Renal cortical epithelial cell (primary cell): ENCODE measurements at places on chromosomes 12 and 14. TPM values are rescaled to one million over a fixed set of nuclear protein-coding genes. Genes with fewer than 3 reads are reported as not detected.

DNA sequence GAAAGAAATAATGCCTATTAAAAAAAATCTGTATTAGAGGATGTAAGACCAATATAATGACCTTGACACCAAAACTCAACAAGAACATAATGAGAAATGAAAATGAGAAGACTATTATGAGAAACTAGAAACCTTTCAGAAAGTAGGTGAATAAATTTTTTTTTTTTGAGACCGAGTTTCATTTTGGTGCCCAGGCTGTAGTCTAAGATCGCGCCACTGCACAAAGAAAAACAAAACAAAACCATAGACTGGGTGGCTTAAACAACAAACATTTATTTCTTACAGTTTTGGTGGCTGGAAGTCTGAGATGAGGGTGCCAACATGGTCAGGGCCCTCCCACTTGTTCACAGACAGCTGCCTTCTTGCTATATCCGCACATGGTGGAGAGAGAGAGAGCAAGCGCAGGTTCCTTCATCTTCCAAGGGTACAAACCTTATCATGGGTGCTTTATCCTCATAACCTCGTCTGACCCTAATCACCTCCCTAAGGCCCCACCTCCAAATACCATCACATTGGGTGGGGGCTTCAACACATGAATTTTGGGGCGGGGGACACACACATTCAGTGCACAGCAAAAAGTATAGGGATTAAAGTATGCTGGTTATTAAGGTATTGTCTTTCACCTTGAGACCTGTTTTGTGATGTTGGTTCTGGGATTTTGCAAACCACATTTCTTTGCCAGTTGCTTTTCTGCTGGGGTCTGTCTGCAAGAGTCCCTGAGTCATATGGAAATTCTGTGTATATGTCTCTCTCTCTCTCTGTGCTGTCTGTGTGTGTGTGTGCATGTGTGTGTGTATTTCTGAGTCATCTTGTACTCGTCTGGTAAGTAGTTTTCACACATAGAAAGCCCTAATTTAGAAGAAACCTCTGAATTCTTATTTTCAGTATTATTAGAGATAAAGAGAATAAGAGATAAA lies 26.2 kb downstream of the ZCRB1 start:
- peak; percentile 52 for DNase-seq

GRCh38 chr12:11949738-11950411 lies 120.9 kb upstream of the BCL2L14 start:
- no peak for DNase-seq

GRCh38 chr12:4443616-4444015 lies 2.0 kb downstream of the FGF6 start:
- DNase-seq = no peak

The RD3L gene
- total RNA-seq = not detected in 2 replicates

- peak; percentile 16 for DNase-seq
Observed at GRCh38 chr12:106883426-106883825, 72.3 kb upstream of the TMEM263 start.

GRCh38 chr12:54005853-54006558 lies 2.8 kb upstream of the HOXC8 start:
- DNase-seq = no peak

DNA sequence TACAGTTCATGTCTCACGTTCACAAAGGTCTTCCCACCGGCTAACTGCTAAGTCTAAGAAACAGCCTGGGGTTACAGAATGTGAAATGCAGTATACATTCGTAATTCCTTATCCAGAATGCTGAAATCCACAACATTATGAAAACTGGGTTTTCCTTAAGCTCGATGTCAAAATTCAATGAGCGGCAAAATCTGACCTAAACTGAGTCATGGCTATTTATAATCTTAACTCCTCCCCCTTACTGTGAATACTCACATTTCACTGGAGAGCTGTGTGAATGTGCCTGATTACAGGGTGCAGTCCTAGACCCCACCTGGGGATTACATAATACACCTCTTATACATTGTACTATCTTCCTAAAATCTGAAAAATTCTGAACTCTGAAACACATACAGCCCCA lies 35.3 kb downstream of the STX2 start:
- no peak for DNase-seq

The SPRYD3 gene
- total RNA-seq = 13.9 and 30.6 TPM in 2 replicates

GRCh38 chr14:42110167-42110566 lies 503.5 kb downstream of the LRFN5 start:
- peak; percentile 10 for DNase-seq

GRCh38 chr12:69052613-69053408 lies 119.8 kb upstream of the CPM start:
- DNase-seq = peak; percentile 99

- no peak for DNase-seq
Observed at GRCh38 chr12:106696681-106697417, 77.6 kb upstream of the RIC8B start.

GRCh38 chr14:104654119-104654518 lies 35.3 kb upstream of the INF2 start:
- DNase-seq = no peak

The ADSS1 gene
- 0.87 and 2.8 TPM in 2 replicates for total RNA-seq

- DNase-seq = no peak
Observed at GRCh38 chr12:1403417-1403816, 191.0 kb downstream of the FBXL14 start.

DNA sequence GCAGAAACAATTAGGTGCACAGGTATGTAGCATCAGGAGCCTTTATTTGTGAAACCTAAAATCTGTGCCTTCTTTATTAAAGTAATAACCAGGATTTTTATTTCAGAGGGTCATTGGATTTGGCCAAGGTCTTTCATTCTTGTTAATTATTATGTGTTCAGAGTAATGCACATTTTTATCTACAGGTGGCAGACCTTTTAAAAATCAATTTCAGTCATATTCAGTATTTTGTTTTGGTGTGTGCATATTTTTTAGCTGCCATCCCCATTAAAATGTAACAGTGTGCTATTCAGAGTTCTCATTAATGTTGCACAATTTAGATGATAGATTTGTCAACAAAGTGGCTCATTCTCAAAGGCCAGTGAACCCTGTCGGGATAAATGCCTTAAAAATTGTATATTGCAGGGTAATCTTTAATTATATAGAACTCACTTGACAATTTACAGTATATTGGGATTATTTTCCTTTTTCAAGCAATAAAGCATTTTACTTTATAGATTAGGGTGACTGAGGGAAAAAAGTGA lies 319.3 kb upstream of the SOX5 start:
- DNase-seq = peak; percentile 9

DNA sequence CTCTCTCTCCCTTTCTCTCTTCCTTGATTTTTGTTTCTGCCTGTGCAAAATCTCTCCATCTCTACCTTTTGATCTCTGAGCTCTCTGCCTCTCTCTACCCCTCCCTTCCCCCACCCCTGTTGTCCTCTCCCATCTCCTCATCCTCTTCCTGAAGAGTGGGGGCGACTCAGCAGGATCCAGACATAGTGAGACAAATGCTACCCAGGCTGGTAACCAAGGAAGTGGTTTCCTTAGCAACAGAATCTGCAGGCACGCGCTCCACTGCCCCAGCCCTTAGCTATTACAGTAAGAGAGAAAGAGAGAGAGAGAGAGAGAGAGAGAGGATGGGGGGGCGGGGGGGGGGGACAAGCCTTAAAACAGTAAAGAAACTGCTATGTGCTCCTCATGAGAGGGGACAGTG lies 85.6 kb downstream of the CMKLR1 start:
- no peak for DNase-seq

The SYNDIG1L gene
- not detected in 2 replicates for total RNA-seq

DNA sequence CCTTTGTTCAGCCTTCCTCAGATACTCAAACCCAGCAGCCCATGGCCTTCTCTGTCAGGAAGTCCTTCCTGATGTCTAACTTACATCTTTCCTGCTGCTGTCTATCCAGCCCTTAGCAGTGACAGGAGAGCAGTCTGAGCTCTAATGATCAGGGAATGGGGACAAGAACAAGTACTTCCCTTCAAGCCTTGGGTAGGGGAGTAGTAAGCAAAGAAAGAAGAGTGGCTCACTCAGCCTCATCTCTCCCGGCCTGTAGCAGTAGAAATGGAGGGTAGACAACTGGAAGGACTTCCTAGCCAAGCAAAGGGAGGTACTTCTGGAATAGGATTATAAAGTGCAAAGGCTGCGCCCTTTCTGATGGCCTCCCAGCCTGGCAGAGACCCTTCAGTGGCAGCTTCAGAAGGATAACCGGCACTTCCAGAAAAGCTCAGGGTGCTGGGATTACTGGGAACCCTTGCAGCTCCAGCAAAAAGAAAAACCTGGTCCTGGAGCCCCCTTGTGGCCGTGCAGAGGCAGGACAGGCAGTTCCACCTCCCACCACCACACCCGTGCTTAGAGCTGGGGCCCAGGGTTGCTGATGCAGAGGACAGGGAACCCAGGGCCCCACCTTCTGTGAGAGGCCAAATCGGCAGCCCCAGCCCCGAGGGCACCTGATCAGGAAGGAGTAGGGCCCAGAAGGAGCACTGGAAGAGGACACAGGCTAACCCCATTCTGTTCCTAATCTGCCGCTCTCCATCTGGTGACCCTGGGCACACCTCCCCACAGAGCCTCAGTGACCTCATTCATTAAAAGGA lies 12.4 kb upstream of the SMUG1 start:
- DNase-seq = peak; percentile 57

The FAM181A gene
- total RNA-seq = not detected in 2 replicates

The GPR84 gene
- not detected in 2 replicates for total RNA-seq

The TAS2R30 gene
- 0.52 and 8.6 TPM in 2 replicates for total RNA-seq

The OR4L1 gene
- not detected in 2 replicates for total RNA-seq

DNA sequence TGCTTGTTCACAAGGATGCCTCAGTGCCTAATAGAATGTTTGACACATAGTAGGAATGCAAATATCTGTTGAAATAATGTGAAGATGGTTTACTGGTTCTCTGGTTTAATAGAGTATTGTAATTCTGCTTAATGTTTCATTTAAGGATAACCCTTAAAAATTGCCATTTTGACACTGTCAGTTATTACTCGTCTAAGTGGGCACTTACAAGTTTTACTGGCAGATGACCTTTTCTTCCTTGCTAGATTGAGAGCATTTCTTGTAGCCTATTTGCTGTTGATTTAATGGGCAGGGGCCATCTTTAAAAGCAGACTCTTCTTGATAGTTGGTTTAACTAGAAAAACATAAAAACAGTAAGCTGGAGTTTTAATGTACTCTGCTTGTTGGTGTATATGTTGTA lies 1.9 kb downstream of the TMEM263 start:
- no peak for DNase-seq

DNA sequence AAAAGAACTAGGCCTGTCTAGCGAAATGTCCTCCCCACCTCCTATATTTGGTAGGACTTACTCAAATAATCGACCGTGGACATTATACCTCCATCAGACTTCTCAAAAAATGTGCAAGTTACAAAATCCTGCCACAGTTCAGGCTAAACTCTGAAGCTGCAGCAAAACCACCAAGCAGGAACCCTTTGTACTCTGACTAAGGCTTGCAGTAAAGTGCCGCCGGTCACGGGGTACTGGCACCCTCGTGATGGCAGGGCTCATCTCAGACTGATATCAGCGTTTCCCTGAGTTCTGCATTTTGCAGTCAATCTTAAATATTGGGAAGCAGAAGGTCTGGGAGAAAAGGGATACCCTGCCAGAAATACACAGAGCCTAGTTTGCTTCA lies 17.1 kb downstream of the SLC11A2 start:
- peak; percentile 80 for DNase-seq

DNA sequence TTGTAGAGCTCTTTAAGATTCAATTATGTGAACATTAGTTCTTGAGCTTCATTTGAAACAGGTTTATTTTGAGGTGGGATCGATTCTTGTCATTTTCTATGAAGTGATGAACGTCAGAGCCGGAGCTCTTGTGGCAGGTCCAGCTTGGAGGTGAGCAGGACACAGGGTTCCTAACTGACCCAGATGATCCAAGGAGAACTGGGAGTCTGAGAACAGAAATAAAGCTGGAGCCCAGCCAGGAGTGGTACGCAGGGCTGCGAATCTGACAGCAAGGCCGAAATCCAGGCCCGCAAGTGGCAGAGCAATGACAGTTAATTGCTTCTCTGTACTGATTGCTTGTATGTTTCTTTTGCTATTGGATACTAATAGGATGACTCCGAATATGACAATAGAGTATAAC lies 46.5 kb downstream of the EML1 start:
- no peak for DNase-seq

DNA sequence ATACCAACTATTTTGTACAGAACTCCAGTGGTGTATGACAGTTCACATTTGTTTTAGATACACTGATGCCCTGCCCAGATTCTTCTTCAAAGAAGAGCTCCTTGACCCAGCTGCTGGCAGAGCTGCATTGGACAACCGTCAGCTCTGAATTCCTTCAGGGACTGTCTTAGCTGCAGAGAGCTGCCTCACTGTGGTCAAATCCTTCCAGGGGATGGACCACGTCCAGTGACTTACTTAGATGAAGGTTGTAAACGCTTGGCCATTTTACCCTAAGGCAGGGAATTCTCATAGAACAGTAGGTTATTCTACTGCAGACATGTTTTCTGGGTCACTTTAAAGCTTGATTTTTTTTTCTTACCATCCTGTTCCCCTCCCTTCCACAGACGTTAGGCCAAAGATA lies 905.0 kb upstream of the ATXN7L3B start:
- no peak for DNase-seq

- DNase-seq = no peak
Observed at GRCh38 chr14:53193193-53193592, 40.1 kb upstream of the DDHD1 start.

DNA sequence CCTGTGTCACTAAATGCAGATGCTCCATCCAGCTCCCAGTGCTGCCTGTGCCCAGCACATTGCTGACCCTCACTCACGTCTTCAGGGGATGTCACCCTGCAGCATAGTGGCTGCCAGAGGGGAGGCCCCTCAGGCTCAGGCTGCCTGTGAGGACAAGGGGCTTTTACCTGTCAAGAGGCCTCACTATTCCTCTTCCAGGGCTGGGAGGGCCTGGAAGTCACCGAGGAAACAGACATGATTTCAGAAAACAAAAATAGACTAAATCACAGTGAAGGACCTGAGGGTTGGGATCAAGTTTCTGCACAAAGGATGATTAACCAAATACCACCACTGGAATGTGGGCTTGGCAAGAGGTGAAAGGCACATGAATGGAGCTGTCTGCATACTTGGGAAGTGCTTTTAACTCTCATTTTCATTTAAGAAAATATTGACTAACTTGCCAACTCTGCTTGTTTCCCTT lies 1202.3 kb downstream of the BCL11B start:
- DNase-seq = peak; percentile 99

GRCh38 chr12:1936406-1937320 lies 18.2 kb upstream of the CACNA2D4 start:
- DNase-seq = peak; percentile 80

GRCh38 chr12:50021031-50021430 lies 4.3 kb downstream of the RACGAP1 start:
- DNase-seq = no peak

DNA sequence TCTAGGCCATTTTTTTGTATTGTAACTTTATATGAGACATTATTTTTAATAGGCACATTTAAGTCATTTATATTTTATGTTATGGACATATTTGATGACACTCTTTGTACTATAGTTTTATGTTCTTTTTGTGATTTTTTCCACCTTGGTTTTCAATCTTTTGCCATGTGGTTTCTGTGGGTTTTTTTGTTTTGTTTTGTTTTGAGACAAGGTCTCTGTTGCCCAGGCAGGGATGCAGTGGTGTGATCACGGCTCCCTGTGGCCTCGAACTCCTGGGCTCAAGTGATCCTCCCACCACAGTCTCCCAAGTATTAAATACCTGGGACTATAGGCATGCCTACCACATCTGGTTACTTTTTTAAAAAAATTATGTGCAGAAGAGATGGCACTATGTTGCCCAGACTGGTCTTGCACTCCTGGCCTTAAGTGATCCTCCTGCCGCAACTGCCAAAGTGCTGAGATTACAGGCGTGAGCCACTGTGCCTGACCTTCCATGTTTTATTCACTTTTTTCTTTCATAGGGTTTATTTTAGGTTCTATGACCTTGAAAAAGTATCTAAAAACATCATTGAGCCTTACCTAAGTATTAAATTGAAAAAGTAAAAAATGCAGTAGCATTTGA lies 16.3 kb downstream of the MSRB3 start:
- no peak for DNase-seq

- peak; percentile 80 for DNase-seq
Observed at GRCh38 chr14:60094306-60094897, 2.7 kb downstream of the PCNX4 start.

The CLEC4C gene
- not detected in 2 replicates for total RNA-seq
